ENCODE measurements at places on chromosomes 3 and 15.
A peak's percentile ranks its signal among the peaks of the same experiment; 100 is the strongest.

DNA sequence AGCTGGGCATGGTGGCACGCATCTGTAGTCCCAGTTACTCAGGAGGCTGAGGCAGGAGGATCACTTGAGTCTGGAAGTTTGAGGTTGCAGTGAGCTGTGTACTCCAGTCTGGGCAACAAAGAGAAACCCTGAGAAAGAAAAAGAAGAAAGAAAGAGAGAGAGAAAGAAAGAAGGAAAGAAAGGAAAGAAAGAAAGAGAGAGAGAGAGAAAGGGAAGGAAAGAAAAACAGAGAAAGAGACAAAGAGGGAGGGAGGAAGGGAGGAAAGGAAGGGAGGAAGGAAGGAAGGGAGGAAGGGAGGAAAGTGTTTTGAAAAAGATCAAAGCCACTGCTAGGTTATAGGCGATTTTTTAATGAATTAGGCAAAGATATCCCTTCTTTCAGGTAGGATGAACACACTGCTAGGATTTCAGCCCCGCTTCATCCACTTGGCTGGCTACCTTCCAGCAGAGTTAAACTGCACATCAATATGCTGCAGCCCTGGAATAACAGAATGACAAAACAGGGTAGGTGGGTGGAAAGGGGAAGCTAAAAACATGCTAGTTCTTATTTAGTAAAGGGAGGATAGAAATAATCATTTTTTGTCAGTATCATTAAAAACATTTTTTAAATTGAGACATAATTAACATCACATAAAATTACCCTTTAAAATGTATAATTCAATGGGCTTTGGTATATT, 12.8 kb upstream of the PPARG start:
- no peak for DNase-seq

- DNase-seq, result no peak
These were observed 193.9 kb downstream of the ADAMTS17 start for GRCh38 chr15:100147828-100148227.

GRCh38 chr15:75178171-75178937, 23.3 kb upstream of the C15orf39 start:
- DNase-seq, result peak; percentile 25

GRCh38 chr3:34793057-34793456, 846.3 kb upstream of the ARPP21 start:
- no peak for DNase-seq

- DNase-seq, result no peak
These were observed 681 bp downstream of the TWF2 start for GRCh38 chr3:52238193-52238760.
